ENCODE measurements at places on chromosomes 7 and 10. TPM values are rescaled to one million over a fixed set of nuclear protein-coding genes. Genes with fewer than 3 reads are reported as not detected.

TDRD1 gene
- total RNA-seq: not detected

ITPRID1 gene
- total RNA-seq: not detected

OLAH gene
- not detected for total RNA-seq

SFXN2 gene
- 4.4 TPM for total RNA-seq

CALHM1 gene
- total RNA-seq: not detected

TLX1 gene
- not detected for total RNA-seq

HYAL4 gene
- not detected for total RNA-seq

SDHAF3 gene
- total RNA-seq: 16.6 TPM

CRHR2 gene
- not detected for total RNA-seq

AKR1C4 gene
- 0.18 TPM for total RNA-seq

SORCS1 gene
- not detected for total RNA-seq

Data from A549 treated with DMSO at 1 μM for 4 hours (cell line).